Activated naive CD4-positive, alpha-beta T cell treated with anti-CD3 and anti-CD28 coated beads, Interleukin-2, amount 10 ng/mL, durations not matched to agents 7 days and 5 days (primary cell): ENCODE measurements at places on chromosomes 2 and 18.
A peak's percentile ranks its signal among the peaks of the same experiment; 100 is the strongest.

- DNase-seq = no peak
- peaks cover 13% of the 10 kb centered on the region for H3K4me1 ChIP-seq
- peaks cover 34% of the 10 kb centered on the region for H3K27me3 ChIP-seq
- H3K27ac ChIP-seq = no peak overlapping the region
- H3K4me3 ChIP-seq = no peak overlapping the region
- H3K36me3 ChIP-seq = no peaks in the 10 kb centered on the region
Measured at GRCh38 chr2:68368654-68369336, 3.7 kb downstream of the PLEK start.

DNA sequence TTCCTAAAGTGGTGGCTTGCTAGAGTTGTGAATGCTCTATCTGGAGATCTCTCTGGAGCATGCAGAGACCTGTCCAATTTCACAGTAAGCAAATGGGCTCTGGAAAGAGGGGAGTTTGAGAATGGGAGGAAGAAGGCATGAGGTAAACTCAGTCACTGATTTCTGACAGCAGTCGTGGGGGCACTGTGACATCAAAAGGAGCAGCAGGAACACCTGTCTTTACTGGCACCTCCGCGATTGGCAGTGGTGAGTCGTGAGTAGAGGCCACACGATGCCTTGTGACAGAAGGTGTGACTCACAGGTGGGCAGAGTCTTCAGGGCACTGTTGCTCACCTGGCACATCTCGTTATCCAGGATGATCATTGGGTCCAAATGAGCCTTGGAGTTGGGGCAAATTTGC, 38.8 kb upstream of the CAVIN2 start:
- H3K4me3 ChIP-seq = no peak overlapping the region
- H3K36me3 ChIP-seq = no peaks in the 10 kb centered on the region
- H3K4me1 ChIP-seq = no peaks in the 10 kb centered on the region
- no peak for DNase-seq
- H3K27me3 ChIP-seq = peaks cover 4% of the 10 kb centered on the region

DNA sequence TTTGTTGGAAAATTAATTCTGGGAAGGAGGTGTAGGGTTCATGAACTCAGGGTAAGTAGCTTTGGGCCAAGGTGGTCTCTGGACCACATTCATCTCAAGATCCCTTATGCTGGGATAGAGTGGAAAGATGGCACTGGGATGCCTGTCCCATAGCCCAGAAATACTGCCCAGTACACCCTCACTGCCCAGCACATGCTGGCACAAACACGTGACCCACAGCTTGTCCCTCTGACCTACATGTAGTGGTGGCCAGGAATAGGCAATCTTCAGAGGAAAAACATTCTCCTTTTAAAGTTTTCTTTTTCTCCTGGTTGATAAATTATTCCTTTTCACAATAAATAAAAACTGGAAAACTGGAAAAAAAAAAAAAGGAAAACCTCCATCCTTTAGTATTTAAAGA, 135.6 kb upstream of the ACAA2 start:
- no peak overlapping the region for H3K27ac ChIP-seq
- no peaks in the 10 kb centered on the region for H3K36me3 ChIP-seq
- H3K4me1 ChIP-seq = peaks cover 27% of the 10 kb centered on the region
- DNase-seq = no peak
- H3K4me3 ChIP-seq = no peak overlapping the region

GRCh38 chr18:26546170-26546874, 2.0 kb downstream of the KCTD1 start:
- peaks cover 7% of the 10 kb centered on the region for H3K36me3 ChIP-seq
- H3K4me3 ChIP-seq = peak overlapping the region; percentile 53
- no peak for DNase-seq
- peaks cover 28% of the 10 kb centered on the region for H3K4me1 ChIP-seq

DNA sequence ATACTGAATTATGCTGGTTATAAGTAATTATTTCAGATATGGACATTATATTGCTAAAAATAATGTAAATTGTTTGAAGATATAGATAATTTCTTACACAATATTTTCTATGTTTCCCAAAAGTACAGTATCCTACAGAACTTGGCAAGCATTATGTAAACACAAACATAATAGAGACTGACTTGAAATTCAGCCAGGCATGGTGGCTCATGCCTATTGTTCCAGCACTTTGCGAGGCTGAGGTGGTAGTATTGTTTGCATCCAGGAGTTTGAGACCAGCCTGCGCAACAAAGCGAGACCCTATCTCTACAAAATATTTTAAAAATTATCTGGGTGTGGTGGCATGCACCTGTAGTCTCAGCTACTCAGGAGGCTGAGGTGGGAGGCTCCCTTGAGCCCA, 1300.5 kb upstream of the DDX18 start:
- H3K27me3 ChIP-seq = no peaks in the 10 kb centered on the region
- no peak overlapping the region for H3K4me3 ChIP-seq
- DNase-seq = no peak

GRCh38 chr2:10036095-10036884, 7.1 kb upstream of the KLF11 start:
- H3K27ac ChIP-seq = no peak overlapping the region
- no peaks in the 10 kb centered on the region for H3K36me3 ChIP-seq
- peaks cover 69% of the 10 kb centered on the region for H3K27me3 ChIP-seq

- no peak overlapping the region for H3K4me3 ChIP-seq
- peaks cover 3% of the 10 kb centered on the region for H3K27me3 ChIP-seq
- H3K4me1 ChIP-seq = no peaks in the 10 kb centered on the region
- no peak for DNase-seq
- H3K27ac ChIP-seq = no peak overlapping the region
Measured at GRCh38 chr18:2312440-2312839, 258.9 kb downstream of the METTL4 start.

GRCh38 chr2:104577143-104577542, 276.8 kb upstream of the POU3F3 start:
- no peak overlapping the region for H3K4me3 ChIP-seq
- no peak overlapping the region for H3K27ac ChIP-seq

GRCh38 chr2:187748958-187749357, 194.7 kb upstream of the TFPI start:
- no peaks in the 10 kb centered on the region for H3K36me3 ChIP-seq
- no peak overlapping the region for H3K27ac ChIP-seq
- no peaks in the 10 kb centered on the region for H3K4me1 ChIP-seq
- H3K4me3 ChIP-seq = no peak overlapping the region

DNA sequence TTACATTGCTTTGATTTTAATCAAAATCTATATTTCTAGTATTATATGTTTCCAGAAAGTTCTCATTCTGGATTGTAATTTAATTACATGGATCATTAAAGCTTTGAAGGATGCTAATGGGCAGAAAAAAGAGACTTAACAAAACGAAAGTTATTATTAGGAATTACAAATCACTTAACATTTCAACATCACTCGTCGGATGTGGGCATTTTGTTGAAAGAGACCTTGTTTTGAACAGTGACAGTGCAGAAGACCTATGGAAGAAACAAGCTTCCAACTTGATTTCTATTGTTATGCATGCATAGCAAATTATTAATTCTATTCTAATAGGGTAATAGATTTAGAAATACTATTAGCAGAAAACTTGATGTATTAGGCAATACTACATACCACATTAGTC, 31.4 kb upstream of the DARS1 start:
- no peak overlapping the region for H3K27ac ChIP-seq
- H3K4me3 ChIP-seq = no peak overlapping the region
- H3K4me1 ChIP-seq = peaks cover 14% of the 10 kb centered on the region
- peaks cover 5% of the 10 kb centered on the region for H3K36me3 ChIP-seq
- no peak for DNase-seq

DNA sequence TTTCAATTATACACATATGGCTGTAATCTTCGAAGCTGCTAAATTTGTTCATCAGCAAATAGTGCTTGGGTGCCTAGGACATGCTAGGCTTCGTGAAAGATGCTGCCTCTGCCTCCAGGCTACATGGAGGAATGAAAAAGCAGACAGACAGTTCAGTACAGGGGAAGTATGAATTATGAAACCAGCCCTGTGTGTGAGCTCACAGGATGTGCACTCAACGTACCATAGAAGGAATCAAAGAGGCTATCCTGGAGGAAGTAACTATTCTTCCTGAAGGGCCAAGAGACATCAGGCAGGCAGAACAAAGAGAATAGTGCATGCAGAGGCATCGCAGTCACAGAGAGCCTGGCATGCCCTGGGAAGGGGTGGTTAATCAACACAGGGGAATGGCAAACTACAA, 61.4 kb downstream of the DYM start:
- no peaks in the 10 kb centered on the region for H3K27me3 ChIP-seq
- H3K27ac ChIP-seq = no peak overlapping the region
- no peak overlapping the region for H3K4me3 ChIP-seq
- DNase-seq = no peak
- peaks cover 39% of the 10 kb centered on the region for H3K4me1 ChIP-seq
- H3K36me3 ChIP-seq = peaks cover 10% of the 10 kb centered on the region

- no peaks in the 10 kb centered on the region for H3K36me3 ChIP-seq
- no peak overlapping the region for H3K27ac ChIP-seq
- no peak overlapping the region for H3K4me3 ChIP-seq
- no peaks in the 10 kb centered on the region for H3K27me3 ChIP-seq
- no peak for DNase-seq
Measured at GRCh38 chr2:31606509-31606908, 25.8 kb upstream of the SRD5A2 start.

GRCh38 chr2:219523031-219523671, 8.9 kb downstream of the ASIC4 start:
- H3K4me3 ChIP-seq = no peak overlapping the region
- peaks cover 2% of the 10 kb centered on the region for H3K4me1 ChIP-seq
- H3K36me3 ChIP-seq = no peaks in the 10 kb centered on the region
- DNase-seq = no peak
- H3K27me3 ChIP-seq = peaks cover 96% of the 10 kb centered on the region

DNA sequence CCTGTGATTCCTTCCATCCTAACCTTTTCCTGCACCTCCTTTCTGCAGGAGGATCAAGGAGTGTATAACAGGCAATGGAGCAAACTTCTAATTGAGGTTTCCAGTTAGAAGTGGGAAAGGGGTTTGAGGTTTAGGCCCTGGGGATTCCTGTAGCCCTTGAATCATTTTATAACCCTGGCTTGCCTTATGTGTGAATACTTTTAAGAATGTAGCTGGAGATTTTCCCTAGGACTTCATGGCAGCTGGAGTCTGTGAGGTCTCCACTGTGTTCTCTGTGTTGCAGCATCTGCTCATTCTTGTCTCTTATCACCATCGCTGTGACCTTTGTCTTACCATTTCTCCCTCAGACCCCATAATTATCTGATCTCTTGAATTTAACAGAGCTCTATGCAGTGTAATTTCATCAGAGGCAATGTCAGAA, 370.2 kb upstream of the SLC14A2 start:
- no peak for DNase-seq
- H3K27ac ChIP-seq = no peak overlapping the region
- H3K27me3 ChIP-seq = peaks cover 4% of the 10 kb centered on the region
- no peaks in the 10 kb centered on the region for H3K4me1 ChIP-seq

DNA sequence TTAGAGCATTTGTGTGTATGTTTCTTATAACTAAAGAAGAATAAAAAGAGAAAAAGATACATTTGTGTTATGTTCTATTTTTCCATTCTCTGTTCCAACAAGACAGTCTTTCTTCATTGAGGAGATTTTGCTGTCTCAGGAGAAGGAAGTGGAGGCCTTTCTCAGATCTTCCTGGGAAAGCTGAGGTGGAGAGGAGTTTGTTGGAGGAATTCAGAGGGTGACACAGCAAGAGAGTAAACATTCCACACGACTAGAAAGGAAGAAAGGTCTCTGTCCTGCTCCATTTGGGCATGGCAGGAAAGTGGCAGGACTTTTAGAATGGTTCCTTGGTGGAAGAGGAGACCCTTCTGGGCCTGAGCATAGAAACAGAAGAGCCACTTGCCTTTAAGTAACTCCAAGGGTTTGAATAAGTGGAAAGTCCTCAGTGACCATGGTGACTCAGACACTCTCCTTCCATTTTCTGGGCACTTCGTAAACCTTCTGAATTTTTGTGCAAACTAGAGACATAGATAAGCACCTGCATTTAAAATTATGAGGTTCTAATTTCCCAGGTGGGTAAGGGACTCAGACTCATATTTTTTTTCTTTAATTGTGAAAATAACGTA, 52.3 kb upstream of the COL5A2 start:
- H3K36me3 ChIP-seq = no peaks in the 10 kb centered on the region
- H3K4me3 ChIP-seq = no peak overlapping the region
- H3K27ac ChIP-seq = no peak overlapping the region
- no peak for DNase-seq
- H3K27me3 ChIP-seq = no peaks in the 10 kb centered on the region
- peaks cover 7% of the 10 kb centered on the region for H3K4me1 ChIP-seq

DNA sequence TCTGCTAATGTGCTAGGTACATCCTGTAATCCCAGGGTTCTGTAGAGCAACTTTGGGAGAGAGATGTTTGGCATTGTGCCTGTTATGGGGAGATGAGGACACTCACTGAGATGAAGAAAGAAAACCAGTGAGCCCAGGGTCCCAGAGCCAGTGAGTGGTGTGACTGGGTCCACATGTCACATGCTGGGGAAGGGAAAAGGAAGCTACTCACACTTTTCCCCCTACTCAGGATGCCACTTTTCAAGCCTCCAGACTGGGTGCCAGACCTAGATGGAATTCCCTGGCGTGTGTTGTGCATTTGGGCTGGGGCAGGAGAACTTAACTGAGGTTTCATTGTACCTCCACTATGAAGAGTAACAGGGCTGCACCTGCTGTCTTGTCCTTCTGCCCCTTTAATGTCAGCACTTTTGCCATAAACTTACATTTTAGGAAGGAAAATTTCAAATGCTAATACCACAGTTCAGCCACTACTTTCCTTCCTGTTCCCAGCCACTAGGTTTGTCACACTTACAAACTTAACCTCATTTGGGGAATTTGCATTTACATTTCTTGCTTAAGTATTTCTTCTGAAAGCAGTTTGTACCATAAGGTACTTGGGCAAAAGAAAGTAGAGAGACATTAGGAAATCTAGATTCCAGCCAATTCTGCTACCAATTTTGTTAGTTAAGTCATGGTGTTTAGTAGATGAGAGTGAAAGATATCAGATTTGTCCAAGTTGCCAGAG, 10.2 kb downstream of the INSIG2 start:
- no peak overlapping the region for H3K27ac ChIP-seq
- H3K27me3 ChIP-seq = no peaks in the 10 kb centered on the region
- peaks cover 20% of the 10 kb centered on the region for H3K4me1 ChIP-seq
- no peak for DNase-seq

- no peak overlapping the region for H3K4me3 ChIP-seq
- H3K36me3 ChIP-seq = no peaks in the 10 kb centered on the region
- H3K27me3 ChIP-seq = no peaks in the 10 kb centered on the region
Measured at GRCh38 chr2:107717661-107718060, 109.0 kb upstream of the RGPD4 start.

- no peak for DNase-seq
- peaks cover 16% of the 10 kb centered on the region for H3K4me1 ChIP-seq
- H3K27me3 ChIP-seq = no peaks in the 10 kb centered on the region
- H3K36me3 ChIP-seq = peaks cover 31% of the 10 kb centered on the region
- no peak overlapping the region for H3K4me3 ChIP-seq
Measured at GRCh38 chr2:181185421-181185820, 205.0 kb downstream of the UBE2E3 start.

DNA sequence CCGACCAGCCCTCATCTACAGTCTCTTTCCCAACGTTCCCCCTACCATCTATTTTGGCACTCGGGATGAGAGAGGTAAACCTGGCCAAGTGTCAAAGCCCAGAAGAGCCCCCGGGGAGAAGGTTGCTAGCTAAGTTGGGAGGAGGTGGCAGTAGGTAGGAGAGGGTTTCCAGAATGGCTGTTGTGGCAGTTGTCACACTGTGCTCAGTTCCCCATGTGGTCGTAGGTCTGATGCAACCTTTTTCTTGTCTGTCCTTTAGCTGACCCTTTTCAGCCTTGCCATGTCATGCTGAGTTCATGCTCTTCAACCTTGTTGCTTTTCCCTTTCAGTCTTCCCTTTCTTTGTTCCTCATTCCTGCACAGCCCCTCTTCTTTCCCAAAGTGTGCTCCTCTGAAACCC, 34.5 kb downstream of the TTLL4 start:
- H3K4me1 ChIP-seq = peaks cover 3% of the 10 kb centered on the region
- no peak for DNase-seq
- H3K36me3 ChIP-seq = peaks cover 37% of the 10 kb centered on the region
- H3K27ac ChIP-seq = peak overlapping the region; percentile 4
